NCI-H510A treated with DMSO at 0.1 percent for 48 hours (cell line): ENCODE measurements at places on chromosomes 7 and 10.
A peak's percentile ranks its signal among the peaks of the same experiment; 100 is the strongest.

GRCh38 chr10:11787846-11788245 is 35.3 kb upstream of the PROSER2 start:
- no peak for DNase-seq

DNA sequence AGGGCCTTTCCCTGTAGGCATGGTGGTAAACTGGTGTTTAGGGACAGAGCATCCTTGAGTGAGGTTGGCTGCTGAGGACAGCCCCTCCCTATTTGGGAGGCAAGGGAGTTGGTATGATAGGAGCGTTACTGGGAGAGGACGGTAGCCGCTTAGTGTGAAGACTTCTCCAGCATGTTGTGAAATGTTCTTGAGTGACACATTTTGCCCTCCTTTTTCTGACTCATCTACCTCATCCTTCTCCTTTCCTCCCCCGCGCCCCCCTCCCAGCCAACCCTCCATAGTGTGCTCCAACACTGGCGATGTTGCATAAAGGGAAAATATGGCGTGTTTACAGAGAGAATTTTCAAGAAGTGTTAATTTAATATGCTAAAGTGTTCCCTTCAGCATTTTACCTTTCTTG is 645.0 kb upstream of the GALNT17 start:
- DNase-seq = no peak

DNA sequence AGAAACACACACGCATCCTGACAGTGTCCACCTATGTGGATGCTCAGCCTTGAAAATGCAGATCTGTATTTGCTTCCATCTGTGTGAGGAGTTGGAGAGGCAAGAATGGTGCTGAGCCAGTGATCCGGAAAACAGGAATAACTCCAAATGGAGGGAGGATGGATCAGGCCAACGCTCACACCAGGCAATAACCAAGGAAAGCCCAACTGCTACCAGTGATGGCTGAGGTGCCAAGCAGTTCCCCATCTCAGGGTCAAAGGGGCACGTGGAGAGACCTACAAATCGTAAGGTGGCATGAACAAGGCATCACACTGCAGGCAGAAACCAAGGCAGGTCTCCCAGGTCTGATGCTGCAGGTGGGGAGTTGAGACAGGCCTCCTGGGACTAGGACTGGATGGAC is 153.6 kb downstream of the ADAM12 start:
- no peak for DNase-seq

DNA sequence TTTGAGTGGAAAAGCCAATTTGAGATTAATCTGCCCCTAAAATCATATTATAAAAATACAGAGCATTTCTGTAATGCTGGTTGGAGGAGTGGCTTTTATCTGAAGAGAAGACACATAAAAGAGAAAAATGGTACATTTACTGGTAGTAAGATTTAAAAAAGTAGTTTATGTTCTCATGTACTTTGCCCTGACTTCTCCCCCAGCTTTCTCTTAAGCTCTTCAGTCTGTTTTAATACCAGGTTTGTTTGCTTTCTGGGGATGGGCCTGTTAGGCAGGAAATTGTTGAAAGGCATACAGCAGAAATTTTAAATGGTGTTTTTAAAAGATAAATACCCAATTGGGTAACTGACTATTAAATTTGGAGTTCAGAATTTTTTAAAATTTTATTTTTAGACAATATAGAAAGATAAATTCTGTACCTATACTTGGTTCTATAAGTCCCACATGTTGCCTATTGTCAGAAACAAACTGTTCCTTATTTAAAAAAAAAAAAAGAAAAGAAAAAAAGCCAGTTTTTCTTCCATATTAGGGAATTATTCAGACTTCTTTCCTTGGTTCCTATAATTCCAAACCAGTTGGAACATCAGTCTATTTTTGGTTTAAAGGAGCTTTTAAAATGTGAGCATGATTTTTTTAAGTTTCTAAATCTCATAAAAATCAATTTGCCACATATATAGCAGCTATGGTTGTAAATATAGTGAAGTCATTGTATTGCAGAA is 136.6 kb downstream of the ARID5B start:
- DNase-seq = peak; percentile 27

DNA sequence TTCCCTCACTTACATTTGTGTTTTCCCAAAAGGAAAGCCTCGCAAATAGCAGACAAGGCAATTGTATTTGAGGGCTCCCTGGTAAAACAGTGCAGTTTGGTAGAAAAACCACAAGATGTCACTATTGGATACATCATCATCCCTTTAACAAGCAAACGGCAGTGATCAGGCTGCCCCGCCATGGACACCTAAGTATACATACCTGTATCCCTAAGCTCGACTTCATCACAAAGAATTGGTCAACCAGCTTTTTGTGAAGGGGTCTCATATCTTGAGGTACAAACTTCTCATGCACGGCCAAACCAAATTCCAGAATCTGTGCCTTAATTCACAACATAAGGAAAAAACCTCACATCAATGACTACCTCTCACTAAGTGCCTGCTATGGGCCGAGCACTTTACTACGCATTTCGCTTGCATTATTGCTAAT is 179.5 kb upstream of the IMMP2L start:
- peak; percentile 56 for DNase-seq

DNA sequence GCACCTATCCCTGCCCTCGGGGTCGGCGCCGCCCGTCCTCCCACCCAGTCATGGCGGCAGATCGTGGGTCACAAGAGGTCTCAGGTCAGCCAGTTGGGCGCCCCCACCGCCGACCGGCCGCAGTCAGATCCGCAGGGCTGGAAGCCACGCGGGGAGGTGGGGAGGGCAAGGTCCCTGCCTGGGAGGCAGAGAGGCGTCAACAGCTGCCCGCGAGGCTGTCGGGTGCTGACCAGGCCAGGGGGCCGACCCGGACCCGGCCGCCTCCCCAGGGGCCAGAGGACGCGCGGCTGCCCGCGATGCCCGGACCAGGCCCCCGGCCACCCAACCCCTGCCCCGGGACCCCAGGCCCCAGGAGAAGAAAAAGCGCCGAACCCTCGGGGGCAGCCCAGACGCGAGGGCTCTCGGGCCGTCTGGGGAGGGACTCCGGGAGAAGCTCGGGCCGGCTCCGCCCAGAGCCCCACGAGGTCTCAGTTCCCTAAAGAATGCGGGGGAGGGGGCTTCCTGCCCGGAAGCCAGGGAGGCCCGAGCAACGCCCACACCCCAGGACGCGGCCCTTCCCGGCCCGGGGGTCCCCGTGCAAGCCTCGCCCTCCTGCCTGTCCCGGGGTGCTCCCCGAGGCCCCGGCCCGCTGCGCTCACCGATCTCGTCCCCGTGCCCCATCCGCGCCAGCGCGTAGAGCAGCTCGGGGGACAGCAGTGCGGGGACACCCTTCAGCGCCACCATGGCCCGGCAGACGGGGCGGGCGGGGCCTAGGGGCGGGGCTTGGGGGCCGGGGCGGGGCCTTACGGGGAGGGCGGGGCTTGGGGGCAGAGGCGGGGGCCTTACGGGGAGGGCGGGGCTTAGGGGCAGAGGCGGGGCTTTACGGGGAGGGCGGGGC is at the start of gene FUOM:
Gene FUOM, minus strand, starts transcription at position 735 of the 877 bp plus-strand sequence. Its CDS starts 12 bp downstream, at position 723.
- DNase-seq = no peak

GRCh38 chr10:96358851-96359540 is at the start of gene OPALIN:
Gene OPALIN (minus strand): TSS chr10:96359002. CDS start chr10:96358896, 106 bp downstream.
- no peak for DNase-seq
